ENCODE measurements at places on chromosomes 2 and 18. TPM values are rescaled to one million over a fixed set of nuclear protein-coding genes. Genes with fewer than 3 reads are reported as not detected.

- no peak for DNase-seq
Measured at GRCh38 chr2:141508806-141509595, 621.8 kb downstream of the LRP1B start.

DNA sequence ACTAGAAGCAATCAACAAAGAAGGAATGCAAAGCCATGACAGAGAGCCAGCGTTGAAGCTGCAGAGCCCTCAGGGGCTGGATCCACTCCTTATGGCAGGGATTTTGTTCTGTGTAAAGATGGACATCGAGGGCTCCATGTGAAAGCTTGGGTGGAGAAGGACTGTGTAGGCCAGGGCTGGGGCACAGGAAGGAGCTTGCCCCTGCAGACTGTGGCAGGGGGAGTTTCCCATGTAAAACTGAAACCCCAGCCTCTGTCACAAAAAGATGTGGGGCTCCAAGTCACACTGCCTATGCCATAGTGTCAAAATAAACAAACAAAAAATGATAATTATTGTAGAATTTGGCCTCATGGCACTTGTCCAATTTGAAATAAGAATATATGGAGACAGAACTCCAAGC is 408.7 kb upstream of the HS6ST1 start:
- DNase-seq: no peak

- DNase-seq: no peak
Measured at GRCh38 chr2:187214306-187214705, 233.7 kb downstream of the CALCRL start.

DNA sequence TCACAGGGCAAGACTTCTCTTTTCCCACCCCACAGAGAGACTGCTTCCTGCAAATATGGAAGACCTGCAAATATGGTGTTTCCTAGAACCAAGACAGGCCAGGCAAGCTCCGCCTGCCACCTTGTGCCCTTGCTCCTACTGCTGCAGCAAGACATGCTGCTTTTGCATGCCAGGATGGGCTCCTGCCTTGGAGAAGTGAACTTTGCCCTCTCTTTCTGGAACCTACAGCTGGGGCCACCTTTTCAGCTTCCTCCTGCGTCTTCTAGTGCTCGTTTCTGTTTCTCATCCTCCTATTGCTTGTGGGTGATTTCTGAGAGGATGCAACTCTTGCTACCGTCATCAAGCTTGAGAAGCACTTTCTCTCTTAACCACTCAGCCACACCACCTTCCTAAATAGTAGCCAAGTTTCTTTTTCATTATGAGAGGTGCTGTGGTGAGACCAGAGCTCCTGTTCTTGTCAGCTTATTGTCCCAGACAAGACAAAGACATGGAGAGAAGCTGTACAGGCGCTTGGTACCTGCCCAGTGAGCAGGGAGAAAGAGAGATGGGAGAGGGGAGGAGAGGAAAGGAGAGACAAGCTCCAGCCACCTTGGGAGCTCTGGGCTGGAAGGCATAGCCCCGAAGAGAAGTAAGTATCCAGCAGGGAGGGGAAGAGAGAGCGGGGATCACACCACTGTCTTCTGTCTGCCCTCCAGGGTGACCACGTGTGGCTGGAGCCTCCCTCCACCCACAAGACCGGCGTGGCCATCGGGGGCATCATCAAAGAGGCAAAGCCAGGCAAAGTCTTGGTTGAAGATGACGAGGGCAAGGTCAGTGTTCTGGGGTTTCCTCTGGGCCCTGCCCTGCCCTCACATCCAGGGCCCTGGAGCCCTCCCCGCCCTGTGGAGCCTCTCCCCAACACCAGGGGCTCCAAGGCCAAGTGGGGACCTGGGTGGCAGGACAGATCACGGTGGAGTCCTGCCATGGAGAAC is 28.3 kb downstream of the MYO7B start:
- no peak for DNase-seq

GKN2 gene
- not detected for polyA plus RNA-seq

AGXT gene
- polyA plus RNA-seq: not detected

IL36RN gene
- not detected for polyA plus RNA-seq

DNA sequence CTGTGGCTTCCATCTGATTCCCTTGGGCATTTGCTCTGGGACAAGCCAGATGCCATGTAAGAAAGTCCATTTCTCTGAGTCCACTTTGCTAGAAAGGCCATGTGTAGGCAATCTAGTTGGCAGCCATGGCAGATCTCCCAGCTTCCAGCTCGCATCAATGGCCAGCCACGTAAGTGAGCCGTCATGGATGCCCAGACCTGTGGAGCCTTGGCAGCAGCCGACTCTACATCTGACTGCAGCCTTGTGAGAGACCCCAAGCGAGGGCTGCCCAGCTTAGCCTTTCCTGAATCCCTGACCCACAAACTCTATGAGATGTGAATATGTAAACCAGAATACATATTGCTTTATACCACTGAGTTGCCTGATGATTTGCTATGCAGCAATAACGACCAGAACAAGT is 533.5 kb downstream of the PARD3B start:
- DNase-seq: no peak

SPIRE1 gene
- polyA plus RNA-seq: 1.2 TPM

DSG2 gene
- not detected for polyA plus RNA-seq

DNA sequence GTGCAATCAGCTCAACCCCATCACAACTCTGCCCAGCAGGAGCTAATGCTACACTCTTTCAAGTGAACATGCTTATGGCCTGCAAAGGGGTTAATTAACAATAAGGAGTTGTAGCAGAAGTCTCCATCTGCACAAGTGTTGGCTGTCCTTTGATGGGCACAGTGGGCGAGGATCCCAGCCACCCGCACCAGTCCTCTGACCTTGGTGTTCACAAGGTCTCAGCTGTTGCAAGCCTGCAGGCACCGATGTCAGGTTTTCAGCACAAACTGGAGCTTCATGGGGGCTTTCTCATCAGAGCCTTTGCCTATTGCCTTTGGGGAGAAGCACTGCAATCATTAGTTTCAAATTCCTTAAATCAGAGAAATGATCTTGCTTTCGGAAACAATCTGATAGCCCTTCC is 60.9 kb upstream of the TMEM178A start:
- DNase-seq: no peak

DNA sequence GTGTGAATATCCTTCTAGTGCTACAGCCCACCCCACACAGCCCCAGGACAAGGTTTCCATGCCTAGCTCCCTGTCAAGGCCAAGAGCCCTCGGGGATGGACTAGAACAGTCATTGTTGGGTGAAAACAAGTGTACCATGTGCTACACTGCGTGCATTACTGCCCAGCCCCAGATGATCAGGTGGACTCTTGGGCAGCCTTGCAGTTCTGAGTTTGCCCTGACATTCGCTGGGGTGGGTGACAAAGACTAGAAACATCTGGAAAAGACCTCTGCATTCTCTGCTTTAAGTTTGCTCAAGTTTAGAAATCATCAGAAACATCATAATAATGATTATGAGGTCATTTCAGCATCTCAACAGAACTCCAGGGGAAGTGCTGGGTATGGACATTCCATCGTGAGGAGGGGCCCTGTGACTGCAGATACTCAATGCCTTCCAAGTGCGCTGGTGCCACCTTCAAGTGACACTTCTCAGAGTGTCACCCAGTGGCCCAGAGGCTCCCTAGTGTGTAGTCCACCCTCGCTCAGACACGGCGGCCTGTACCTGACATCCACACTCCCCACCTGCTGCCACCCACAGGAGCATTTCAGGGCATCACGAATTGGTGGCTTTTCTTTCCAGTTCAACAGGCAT is 5.3 kb upstream of the PXDN start:
- no peak for DNase-seq

CRYGD gene
- not detected for polyA plus RNA-seq

- DNase-seq: no peak
Measured at GRCh38 chr2:170972296-170973224, 43.5 kb downstream of the GORASP2 start.

ANKRD30B gene
- polyA plus RNA-seq: not detected

GPR45 gene
- polyA plus RNA-seq: not detected
